Progenitor cell of endocrine pancreas (in vitro differentiated cells): ENCODE measurements at places on chromosomes 16 and 17. TPM values are rescaled to one million over a fixed set of nuclear protein-coding genes. Genes with fewer than 3 reads are reported as not detected.

The PRR35 gene
- total RNA-seq, result not detected in 2 replicates

- H3K27ac ChIP-seq, result peak within 1 kb of the TSS; percentile 49
- peaks cover 5% of the 10 kb centered on the region for H3K36me3 ChIP-seq
- H3K27me3 ChIP-seq, result peaks cover 6% of the 10 kb centered on the region
- H3K4me1 ChIP-seq, result peaks cover 17% of the 10 kb centered on the region
- peak within 1 kb of the TSS; percentile 58 for H3K4me3 ChIP-seq
These were observed at the start of gene RAB26 for GRCh38 chr16:2147981-2148671. TSS of gene RAB26 (plus strand) at chr16:2148625. CDS start at chr16:2148784, 159 bp downstream.

- no peaks in the 10 kb centered on the region for H3K27me3 ChIP-seq
- H3K4me3 ChIP-seq, result no peak overlapping the region
- H3K36me3 ChIP-seq, result peaks cover 23% of the 10 kb centered on the region
- no peak overlapping the region for H3K27ac ChIP-seq
- H3K4me1 ChIP-seq, result peaks cover 13% of the 10 kb centered on the region
These were observed 165.3 kb downstream of the MRTFB start for GRCh38 chr16:14236401-14236800.

- H3K4me1 ChIP-seq, result peaks cover 31% of the 10 kb centered on the region
- H3K27ac ChIP-seq, result peak overlapping the region; percentile 34
- H3K27me3 ChIP-seq, result peaks cover 34% of the 10 kb centered on the region
- no peak for DNase-seq
These were observed 392.1 kb upstream of the SALL1 start for GRCh38 chr16:51542981-51543815.

The PRAC1 gene
- total RNA-seq, result not detected in 2 replicates

The ZPBP2 gene
- not detected in 2 replicates for total RNA-seq

The NTN3 gene
- total RNA-seq, result 2.4 and 2.5 TPM in 2 replicates

- DNase-seq, result no peak
- peaks cover 2% of the 10 kb centered on the region for H3K4me1 ChIP-seq
- H3K27me3 ChIP-seq, result no peaks in the 10 kb centered on the region
These were observed 60.7 kb downstream of the OR1D5 start for GRCh38 chr17:3002538-3003295.

DNA sequence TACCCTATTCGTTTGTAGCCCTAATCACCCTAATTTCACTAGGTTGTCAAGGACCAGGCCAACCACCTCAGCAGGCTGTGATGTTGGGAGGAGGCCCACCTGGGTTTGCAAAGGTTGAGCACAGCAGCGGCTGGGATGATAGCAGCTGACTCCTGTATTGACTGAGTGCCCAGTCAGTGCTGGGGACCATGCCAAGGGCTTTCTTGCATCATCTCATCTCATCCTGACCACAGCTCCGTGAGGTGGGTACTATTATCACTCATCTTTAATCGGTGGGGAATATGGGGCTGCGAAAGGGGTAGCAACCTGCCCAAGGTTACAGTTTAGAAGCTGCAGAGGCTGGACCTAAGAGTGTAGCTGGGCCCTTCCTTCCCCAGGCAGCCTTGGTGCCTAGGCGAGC lies 11.7 kb downstream of the ATPAF2 start:
- H3K27ac ChIP-seq, result no peak overlapping the region
- H3K4me1 ChIP-seq, result no peaks in the 10 kb centered on the region
- no peak for DNase-seq
- no peaks in the 10 kb centered on the region for H3K27me3 ChIP-seq
- H3K4me3 ChIP-seq, result no peak overlapping the region

GRCh38 chr17:39001703-39002637 lies 34.8 kb upstream of the FBXO47 start:
- H3K27ac ChIP-seq, result no peak overlapping the region
- no peak overlapping the region for H3K4me3 ChIP-seq
- H3K4me1 ChIP-seq, result no peaks in the 10 kb centered on the region
- H3K36me3 ChIP-seq, result no peaks in the 10 kb centered on the region
- no peak for DNase-seq

DNA sequence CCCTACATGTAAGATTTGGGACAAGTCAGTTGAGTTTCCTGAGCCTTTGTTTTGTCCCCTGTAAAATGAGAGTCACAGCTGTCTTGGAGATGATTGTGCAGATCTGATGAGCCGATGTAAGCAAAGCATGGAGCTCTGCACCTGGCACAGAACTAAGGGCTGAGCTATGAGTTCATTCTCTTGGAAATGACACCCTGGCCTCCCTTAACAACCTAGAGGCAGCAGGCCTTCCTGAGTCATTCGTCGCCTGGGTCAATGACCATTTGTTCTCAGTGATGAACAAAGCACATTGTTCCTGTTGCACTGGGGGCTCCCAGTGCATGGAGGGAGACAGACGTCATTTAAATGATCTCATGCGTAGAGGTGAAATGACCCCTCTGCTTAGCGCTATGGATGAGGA lies 62.8 kb upstream of the GCSH start:
- H3K4me1 ChIP-seq, result peaks cover 2% of the 10 kb centered on the region
- H3K4me3 ChIP-seq, result no peak overlapping the region
- no peaks in the 10 kb centered on the region for H3K36me3 ChIP-seq
- DNase-seq, result no peak
- H3K27ac ChIP-seq, result no peak overlapping the region
- H3K27me3 ChIP-seq, result no peaks in the 10 kb centered on the region

GRCh38 chr17:34299956-34300577 lies 14.5 kb downstream of the CCL11 start:
- no peak for DNase-seq
- H3K4me3 ChIP-seq, result no peak overlapping the region
- H3K4me1 ChIP-seq, result peaks cover 2% of the 10 kb centered on the region
- no peaks in the 10 kb centered on the region for H3K27me3 ChIP-seq
- H3K27ac ChIP-seq, result no peak overlapping the region
- no peaks in the 10 kb centered on the region for H3K36me3 ChIP-seq

DNA sequence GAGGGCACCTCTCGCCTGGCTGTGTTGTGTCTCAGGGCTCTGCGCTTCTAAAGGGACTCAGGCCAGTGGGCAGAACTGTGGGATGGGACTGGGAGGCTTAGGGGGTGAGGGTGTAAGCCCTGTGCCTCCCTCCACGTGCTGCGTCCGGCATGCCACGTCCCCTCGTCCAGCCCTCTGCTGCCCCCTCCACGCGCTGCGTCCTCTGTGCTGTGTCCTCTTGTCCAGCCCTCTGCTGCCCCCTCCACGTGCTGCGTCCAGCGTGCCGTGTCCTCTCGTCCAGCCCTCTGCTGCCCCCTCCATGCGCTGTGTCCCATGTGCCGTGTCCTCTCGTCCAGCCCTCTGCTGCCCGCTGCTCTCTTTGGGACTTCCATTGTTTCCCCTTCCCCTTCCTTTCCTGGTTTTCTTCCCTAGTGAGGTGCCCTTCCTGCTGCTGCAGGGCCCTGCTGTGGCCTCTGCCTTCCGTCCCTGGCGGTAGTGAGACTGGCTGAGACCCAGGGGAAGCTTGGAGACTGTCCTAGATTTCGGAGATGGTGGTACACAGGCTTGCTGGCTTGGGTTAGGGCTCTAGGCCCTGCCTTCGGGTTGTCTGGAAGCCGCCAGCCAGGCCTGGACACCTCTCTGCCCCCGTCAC lies 6.4 kb upstream of the ZNF750 start:
- peaks cover 6% of the 10 kb centered on the region for H3K4me1 ChIP-seq
- H3K27me3 ChIP-seq, result no peaks in the 10 kb centered on the region
- no peak for DNase-seq
- no peak overlapping the region for H3K27ac ChIP-seq
- no peak overlapping the region for H3K4me3 ChIP-seq

DNA sequence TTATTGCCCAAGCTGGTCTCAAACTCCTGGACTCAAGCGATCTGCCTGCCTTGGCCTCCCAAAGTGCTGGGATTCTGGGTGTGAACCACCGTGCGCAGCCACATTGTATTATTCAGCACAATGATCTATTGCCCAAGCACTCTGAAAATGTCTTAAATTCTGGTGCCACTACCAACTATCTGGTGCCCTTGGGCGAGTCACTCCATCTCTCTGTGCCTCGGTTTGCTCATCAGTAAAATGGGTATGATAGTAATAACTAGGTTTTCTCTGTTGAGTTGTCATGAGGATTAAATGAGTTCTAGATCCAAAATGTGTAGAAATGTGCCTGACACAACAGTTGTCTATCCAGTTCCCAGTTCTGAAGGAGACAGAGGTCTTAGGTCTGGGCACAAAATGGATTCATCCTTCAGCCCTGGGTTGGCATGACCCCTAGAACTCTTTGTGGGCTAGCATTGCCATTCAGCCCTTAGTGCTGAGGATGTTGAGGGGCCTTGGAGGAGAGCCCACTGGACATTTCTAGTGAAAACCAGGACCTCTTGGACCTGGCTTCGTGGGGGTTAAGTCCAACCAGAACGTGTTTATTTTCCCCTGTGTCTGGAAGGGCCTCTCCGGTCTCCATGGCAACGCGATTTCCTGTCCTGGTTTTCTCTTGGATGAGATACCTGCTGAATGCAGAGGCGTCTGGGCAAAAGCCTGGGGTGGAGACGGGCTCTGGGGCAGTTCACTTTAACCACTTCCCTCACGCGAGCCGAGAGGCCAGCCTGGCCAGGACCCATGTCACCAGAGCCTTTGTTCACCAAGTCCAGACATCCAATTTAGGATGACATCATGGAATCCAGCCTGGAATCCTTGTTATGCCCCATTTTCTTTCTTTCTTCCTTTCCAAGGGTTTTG lies 43.7 kb upstream of the TNRC6A start:
- H3K4me1 ChIP-seq, result peaks cover 19% of the 10 kb centered on the region
- DNase-seq, result peak; percentile 14
- no peak overlapping the region for H3K4me3 ChIP-seq
- H3K36me3 ChIP-seq, result no peaks in the 10 kb centered on the region
- peak overlapping the region; percentile 97 for H3K27ac ChIP-seq

- no peaks in the 10 kb centered on the region for H3K36me3 ChIP-seq
- peaks cover 13% of the 10 kb centered on the region for H3K4me1 ChIP-seq
- H3K27me3 ChIP-seq, result no peaks in the 10 kb centered on the region
- H3K27ac ChIP-seq, result no peak overlapping the region
- no peak overlapping the region for H3K4me3 ChIP-seq
- DNase-seq, result no peak
These were observed 484.5 kb upstream of the ERCC4 start for GRCh38 chr16:13435415-13435814.

DNA sequence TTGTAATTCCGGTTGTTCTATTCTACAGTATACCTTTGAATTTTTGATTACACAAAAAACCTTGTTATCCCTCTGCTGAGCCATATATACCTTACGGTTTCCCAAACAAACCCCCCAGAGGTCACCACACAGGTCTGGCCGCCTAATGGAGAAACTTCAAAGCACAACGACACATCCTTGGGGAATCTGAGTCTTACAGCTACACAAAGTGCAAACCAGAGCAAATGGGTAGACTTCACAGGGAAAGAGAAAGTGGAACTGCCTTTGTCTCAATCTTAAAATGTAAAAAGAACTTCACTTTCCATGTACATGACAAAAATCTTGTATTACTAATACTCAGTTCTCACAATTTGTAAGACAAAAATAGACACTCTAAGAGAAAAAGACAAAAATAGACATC lies 2.7 kb downstream of the FBXO31 start:
- peak overlapping the region; percentile 64 for H3K27ac ChIP-seq
- H3K36me3 ChIP-seq, result peaks cover 18% of the 10 kb centered on the region
- peak overlapping the region; percentile 53 for H3K4me3 ChIP-seq
- DNase-seq, result no peak
- no peaks in the 10 kb centered on the region for H3K27me3 ChIP-seq

The CCL7 gene
- total RNA-seq, result not detected in 2 replicates

The HSF4 gene
- 2.2 and 6.8 TPM in 2 replicates for total RNA-seq

GRCh38 chr17:7833795-7834541 lies at the start of gene KDM6B:
TSS of gene KDM6B (plus strand) at chr17:7834217. CDS start at chr17:7845555, 11,338 bp downstream.
- peaks cover 29% of the 10 kb centered on the region for H3K4me1 ChIP-seq
- peak; percentile 76 for DNase-seq
- H3K27me3 ChIP-seq, result peaks cover 33% of the 10 kb centered on the region

The KCNG4 gene
- not detected in 2 replicates for total RNA-seq

DNA sequence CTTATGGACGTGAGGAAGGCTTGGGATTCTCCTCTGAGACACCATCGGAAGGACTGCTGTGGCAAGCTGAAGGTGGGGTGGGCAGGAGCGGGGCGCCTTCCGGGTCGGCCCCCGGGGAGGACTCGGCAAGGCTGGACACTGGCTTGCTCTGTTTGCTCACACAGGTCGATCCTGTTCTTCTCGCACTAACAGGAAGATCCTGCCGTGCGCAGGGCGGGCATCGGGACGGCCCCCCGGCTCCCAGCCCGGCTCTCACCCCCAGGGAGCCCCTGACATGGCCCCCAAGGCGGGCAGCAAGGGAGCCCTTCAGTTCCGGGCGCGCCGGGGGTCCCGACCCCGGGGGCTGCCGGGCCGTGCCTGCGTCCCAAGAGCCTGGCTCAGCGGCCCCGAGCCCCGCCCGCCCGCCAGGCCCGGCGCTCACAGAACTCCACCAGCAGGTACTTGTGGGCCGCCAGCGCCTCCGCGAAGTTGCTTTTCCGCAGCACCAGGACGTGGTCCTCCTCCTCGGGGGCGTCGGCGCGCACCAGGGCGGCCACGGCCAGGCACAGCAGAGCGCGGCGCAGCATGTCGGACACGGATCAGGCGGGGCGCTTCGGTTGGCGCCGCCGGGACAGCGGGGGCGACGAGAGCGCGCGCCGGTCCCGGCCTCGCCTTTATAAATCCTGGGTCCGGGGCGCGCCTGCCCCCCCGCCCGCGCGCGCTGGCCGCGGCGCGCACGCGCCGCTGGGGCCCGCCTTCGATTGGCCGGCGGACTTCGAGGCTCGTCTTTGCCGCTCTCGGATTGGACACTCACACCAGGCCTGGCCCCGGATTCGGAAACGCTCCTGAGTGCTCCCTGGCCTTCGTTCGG lies at the start of gene P4HB:
Gene P4HB, minus strand, starts transcription at position 630 of the 850 bp plus-strand sequence. Its CDS starts 64 bp downstream, at position 566.
- H3K4me3 ChIP-seq, result peak within 1 kb of the TSS; percentile 91
- H3K4me1 ChIP-seq, result peaks cover 27% of the 10 kb centered on the region
- no peaks in the 10 kb centered on the region for H3K27me3 ChIP-seq

GRCh38 chr17:67026341-67026740 lies 18.0 kb upstream of the CACNG1 start:
- H3K4me3 ChIP-seq, result no peak overlapping the region
- DNase-seq, result no peak
- no peak overlapping the region for H3K27ac ChIP-seq
- H3K4me1 ChIP-seq, result no peaks in the 10 kb centered on the region
- no peaks in the 10 kb centered on the region for H3K27me3 ChIP-seq

DNA sequence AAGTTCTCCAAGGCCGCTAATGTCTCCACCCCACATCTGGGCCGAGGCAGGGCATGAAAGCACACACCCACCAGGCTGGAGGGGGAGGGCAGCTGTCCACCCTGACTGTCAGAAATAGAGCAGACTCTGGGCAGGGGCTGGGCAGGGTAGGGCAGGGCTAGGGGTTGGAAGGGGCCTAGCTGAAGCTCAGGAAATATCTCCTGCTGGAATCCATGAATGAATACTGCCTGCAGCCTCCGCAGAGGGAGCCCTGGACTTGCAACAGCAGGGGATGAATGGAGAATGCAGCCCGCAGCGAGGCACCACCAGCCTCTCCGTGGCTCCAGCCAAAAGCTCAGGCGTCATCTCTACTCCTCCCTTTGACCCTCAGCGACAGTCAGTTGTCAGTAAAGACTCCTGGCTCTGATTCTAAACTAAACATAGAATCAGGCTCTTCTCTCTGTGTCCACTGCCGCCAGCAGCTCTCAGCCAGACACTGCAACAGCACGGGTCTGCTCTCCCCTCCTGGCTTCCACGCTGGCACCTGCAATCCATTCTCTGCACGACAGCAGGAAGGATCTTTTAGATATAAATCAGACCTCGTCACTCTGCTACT lies 23.9 kb upstream of the NGFR start:
- H3K4me1 ChIP-seq, result peaks cover 4% of the 10 kb centered on the region
- no peak overlapping the region for H3K4me3 ChIP-seq

The SP2 gene
- 16.0 and 18.6 TPM in 2 replicates for total RNA-seq

- H3K27me3 ChIP-seq, result peaks cover 9% of the 10 kb centered on the region
- H3K4me1 ChIP-seq, result peaks cover 6% of the 10 kb centered on the region
- DNase-seq, result no peak
- peak overlapping the region; percentile 83 for H3K27ac ChIP-seq
- peak overlapping the region; percentile 76 for H3K4me3 ChIP-seq
- no peaks in the 10 kb centered on the region for H3K36me3 ChIP-seq
These were observed 544 bp downstream of the CYB561 start for GRCh38 chr17:63445571-63445953.
